Smooth muscle cell of the umbilical artery (primary cell): ENCODE measurements at places on chromosomes 1 and 21. TPM values are rescaled to one million over a fixed set of nuclear protein-coding genes. Genes with fewer than 3 reads are reported as not detected.

Gene SLC44A5
- under 0.01 and 0.09 TPM in 2 replicates for total RNA-seq

Gene NBPF4
- not detected in 2 replicates for total RNA-seq

Gene GJA9
- not detected in 2 replicates for total RNA-seq

Gene KLHL20
- total RNA-seq = 50.1 and 64.4 TPM in 2 replicates

Gene KRTAP19-3
- total RNA-seq = not detected in 2 replicates

Gene KCNJ9
- not detected in 2 replicates for total RNA-seq

Gene C1orf141
- total RNA-seq = not detected in 2 replicates

Gene MYBPH
- total RNA-seq = 0.30 TPM in 1 of 2 replicates, not detected in the other

Gene GJC2
- 2.1 and 3.8 TPM in 2 replicates for total RNA-seq

Gene AK4
- 42.5 and 70.7 TPM in 2 replicates for total RNA-seq

Gene KIF21B
- 0.59 and 3.0 TPM in 2 replicates for total RNA-seq

Gene PDPN
- 0.30 TPM in 1 of 2 replicates, not detected in the other for total RNA-seq

Gene IRF6
- 0.05 and 0.59 TPM in 2 replicates for total RNA-seq

Gene C8B
- under 0.01 TPM in 1 of 2 replicates, not detected in the other for total RNA-seq

Gene CBS
- total RNA-seq = 13.4 and 85.5 TPM in 2 replicates

Gene SPATA6
- 2.6 and 3.9 TPM in 2 replicates for total RNA-seq

Gene TFF3
- total RNA-seq = not detected in 2 replicates

Gene PIK3C2B
- total RNA-seq = 2.1 and 2.3 TPM in 2 replicates

Gene LIN28A
- total RNA-seq = not detected in 2 replicates

Gene CYP4B1
- total RNA-seq = not detected in 2 replicates

Gene LCE6A
- total RNA-seq = not detected in 2 replicates

Gene CFAP141
- total RNA-seq = not detected in 2 replicates

Gene CR1L
- not detected in 2 replicates for total RNA-seq

Gene SMCP
- not detected in 2 replicates for total RNA-seq

Gene RNU1-1
- under 0.01 TPM in 2 replicates for total RNA-seq

Gene RRAGC
- total RNA-seq = 30.6 and 32.1 TPM in 2 replicates

Gene STUM
- total RNA-seq = not detected in 2 replicates

Gene CHRNB2
- total RNA-seq = under 0.01 and 0.05 TPM in 2 replicates

Gene CYP2J2
- under 0.01 and 0.32 TPM in 2 replicates for total RNA-seq

Gene MAP10
- total RNA-seq = 1.8 TPM in 2 replicates

Gene LDLRAD1
- not detected in 2 replicates for total RNA-seq

Gene USH2A
- total RNA-seq = not detected in 2 replicates

Gene OR10X1
- not detected in 2 replicates for total RNA-seq

Gene CHIT1
- under 0.01 TPM in 1 of 2 replicates, not detected in the other for total RNA-seq

Gene PIP5K1A
- total RNA-seq = 55.5 and 84.4 TPM in 2 replicates

Gene SPATA17
- total RNA-seq = 0.30 and 0.55 TPM in 2 replicates

Gene TTLL10
- not detected in 2 replicates for total RNA-seq

Gene G0S2
- total RNA-seq = 23.6 and 49.0 TPM in 2 replicates

Gene FAM167B
- total RNA-seq = 0.78 TPM in 1 of 2 replicates, not detected in the other

Gene GREM2
- 0.59 TPM in 1 of 2 replicates, not detected in the other for total RNA-seq
